Amygdala (tissue), 56 donors: ENCODE measurements at places on chromosomes 1 and 21.

- DNase-seq: no peak
Observed at GRCh38 chr1:221089273-221089672, 210.0 kb downstream of the HLX start.

DNA sequence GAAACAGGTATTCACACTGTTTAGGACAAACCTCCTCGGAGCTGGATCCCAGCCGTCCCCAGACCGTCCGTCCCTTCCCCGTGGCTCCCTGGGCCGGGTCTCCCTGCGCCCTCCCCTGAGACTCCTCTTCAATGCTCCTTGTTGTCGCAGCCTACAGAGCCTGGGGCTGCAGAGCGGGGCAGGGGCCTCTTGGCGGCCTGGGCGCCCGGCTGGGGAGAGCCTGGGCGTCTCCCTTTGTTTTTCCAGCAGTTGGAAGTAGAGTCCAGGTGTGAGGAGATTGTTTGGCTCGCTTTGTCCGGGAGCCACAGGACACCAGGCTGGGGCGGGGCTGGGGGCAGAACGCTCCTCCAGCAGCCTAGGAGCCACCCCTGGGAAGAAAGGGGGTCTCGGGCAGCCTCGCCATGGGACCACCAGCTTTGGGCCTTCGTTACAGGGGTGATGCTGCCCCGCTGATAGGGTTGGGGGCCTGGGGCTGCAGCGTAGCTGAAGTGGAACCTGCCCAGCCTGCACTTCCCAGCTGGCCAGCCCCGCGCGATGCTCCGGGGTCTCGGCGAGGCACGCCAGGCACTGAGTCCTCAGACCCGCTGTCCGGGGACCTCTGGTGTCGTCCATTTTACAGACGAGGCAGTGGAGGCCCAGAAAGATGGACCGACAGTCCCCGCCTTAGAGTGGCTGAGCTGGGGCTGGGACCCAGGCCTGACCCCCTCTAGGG lies 66.9 kb downstream of the PRDM16 start:
- no peak for DNase-seq

GRCh38 chr1:243505986-243506689 lies 250.3 kb downstream of the SDCCAG8 start:
- DNase-seq: no peak

DNA sequence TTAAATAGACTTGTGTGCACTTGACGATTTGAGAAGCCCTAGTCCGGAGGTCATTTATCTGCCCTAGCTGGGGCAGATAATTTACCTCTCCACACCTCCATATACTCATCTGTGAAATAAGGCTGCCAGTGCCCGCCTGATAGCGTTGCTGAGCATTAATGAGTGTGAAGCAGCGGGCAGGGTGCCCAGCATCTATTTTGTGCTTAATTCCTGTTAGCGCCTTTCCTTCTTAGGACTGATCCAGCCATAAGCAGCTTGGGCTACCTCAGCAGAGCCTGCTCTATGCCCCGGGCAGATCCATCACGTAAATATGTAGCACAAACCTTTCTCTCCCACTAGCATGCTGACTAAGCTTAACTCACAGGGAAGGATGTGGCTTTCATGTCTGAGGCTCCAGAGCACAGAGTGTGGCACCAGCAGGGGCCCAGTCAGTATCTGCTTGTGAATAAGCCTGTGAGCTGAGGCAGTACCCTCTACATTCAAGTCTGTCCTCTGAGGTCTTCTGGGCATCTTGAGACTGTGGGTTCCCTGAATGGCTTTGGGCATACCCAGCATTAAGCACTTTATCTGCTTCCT lies 21.5 kb upstream of the RNF187 start:
- no peak for DNase-seq

DNA sequence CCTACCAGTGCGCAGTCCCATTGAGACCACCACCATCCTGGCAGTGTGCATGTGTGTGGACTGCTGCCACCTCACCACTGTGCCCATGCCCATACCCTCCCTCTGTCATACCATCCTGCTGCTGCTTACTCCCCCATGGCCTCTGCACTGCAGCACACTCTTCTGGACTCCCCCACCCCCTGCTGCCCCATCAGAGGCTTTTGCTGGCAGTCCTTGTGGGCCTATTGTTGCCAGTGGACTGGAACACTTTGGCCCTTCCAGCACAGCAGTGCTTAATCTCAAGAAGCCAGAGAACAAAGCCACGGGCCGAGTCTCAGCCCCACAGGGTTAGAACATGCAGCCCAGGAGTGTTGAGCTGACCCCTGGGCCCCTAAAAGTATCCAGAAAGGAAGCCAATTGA lies 41.9 kb upstream of the IVNS1ABP start:
- no peak for DNase-seq

DNA sequence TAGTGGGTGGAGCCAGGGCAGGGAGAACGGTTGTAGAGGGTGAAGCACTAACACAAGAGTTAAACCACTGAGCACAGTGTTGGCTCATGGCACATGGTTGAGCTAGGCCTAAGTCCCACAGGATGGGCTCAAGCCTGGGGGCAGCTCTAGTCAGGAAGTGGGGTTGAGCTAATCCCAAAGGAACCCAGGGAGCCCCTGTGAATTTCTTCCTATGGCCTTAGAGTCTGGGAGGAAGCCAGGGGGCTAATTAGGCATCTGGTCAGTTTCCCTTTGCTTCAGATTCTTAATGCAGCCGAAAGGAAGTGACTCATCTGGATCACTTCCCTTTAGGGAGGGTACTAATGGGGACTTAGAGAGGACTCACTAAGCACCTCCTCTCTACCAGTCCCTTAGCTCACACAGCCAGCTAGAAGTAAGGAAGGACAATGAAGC lies 10.1 kb downstream of the CFAP45 start:
- DNase-seq: no peak

- DNase-seq: no peak
Observed at GRCh38 chr21:45032332-45032731, 42.0 kb upstream of the ADARB1 start.

GRCh38 chr1:17135530-17135929 lies 16.3 kb upstream of the PADI2 start:
- no peak for DNase-seq

- no peak for DNase-seq
Observed at GRCh38 chr1:54867717-54868057, 19.3 kb downstream of the DHCR24 start.

- no peak for DNase-seq
Observed at GRCh38 chr1:198290089-198290683, 133.4 kb downstream of the NEK7 start.

DNA sequence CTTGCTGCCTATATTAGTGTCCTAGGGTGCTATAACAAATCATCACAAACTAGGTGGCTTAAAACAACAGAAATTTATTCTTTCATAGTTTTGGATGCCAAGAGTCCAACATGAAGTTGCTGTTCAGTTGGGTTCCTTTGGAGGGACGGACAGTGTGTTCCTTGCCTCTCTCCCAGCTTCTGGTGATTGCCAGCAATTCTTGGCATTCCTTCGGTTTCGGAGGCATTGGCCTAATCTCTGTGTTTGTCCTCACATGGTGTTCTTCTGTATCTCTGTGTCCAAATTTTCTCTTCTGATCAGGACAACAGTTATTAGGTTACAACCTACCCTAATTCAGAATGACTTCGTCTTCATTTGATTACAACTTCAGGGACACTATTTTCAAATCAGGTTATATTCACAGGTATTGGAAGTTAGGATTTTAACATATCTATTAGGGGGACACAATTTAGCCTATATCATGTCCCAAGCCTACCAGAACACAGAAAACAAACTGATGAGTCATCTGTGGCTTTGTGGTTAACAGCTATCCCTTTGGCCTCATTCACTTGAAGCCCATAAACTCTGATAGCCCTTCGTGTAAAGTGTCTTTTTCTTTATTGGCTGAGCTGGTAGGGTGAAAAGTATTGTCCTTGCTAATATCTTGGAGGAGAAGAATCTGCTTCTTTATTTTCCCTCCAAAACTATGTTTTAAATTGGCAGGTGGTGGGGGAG lies 83.2 kb upstream of the PAPPA2 start:
- DNase-seq: no peak

- DNase-seq: no peak
Observed at GRCh38 chr1:203638103-203638475, 11.5 kb downstream of the ATP2B4 start.

- no peak for DNase-seq
Observed at GRCh38 chr1:59446257-59446901, 149.5 kb downstream of the FGGY start.

GRCh38 chr1:169326261-169326955 lies 41.2 kb downstream of the NME7 start:
- no peak for DNase-seq
